ENCODE measurements at places on chromosomes 1 and 21.

DNA sequence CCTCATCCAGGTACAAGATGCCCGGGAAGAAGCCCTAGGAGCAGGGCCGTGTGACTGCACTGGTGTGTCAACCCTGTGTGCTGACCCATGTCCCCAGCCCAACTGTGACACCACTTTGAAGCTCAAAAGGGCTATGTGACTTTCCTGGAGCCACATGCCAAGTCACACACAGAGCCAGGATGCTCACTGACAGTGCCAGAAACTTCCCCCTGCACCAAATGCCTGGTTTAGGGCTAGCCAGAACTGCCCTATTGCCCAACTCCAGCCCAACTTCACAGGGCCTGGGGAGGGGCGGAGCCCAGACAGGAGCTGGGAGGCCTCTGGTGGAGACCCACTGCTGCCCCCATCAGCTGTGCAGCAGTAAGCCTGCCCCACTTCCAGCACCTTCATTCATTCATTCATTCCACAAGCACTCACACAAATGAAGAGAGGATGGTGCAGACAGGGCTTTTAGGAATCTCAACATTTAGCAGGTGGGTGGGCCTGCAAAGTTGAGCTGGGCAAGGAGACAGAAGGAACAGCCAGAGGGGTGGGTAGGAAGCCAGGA is 36.7 kb downstream of the KCNQ4 start:
- no peak for DNase-seq

- DNase-seq: no peak
Observed at GRCh38 chr1:208409176-208409575, 165.0 kb upstream of the PLXNA2 start.

GRCh38 chr1:94486990-94487389 is 54.6 kb downstream of the F3 start:
- no peak for DNase-seq

GRCh38 chr1:2352341-2352896 is 38.9 kb downstream of the MORN1 start:
- no peak for DNase-seq

GRCh38 chr1:20237646-20238045 is 51.3 kb upstream of the PLA2G2C start:
- DNase-seq: no peak

DNA sequence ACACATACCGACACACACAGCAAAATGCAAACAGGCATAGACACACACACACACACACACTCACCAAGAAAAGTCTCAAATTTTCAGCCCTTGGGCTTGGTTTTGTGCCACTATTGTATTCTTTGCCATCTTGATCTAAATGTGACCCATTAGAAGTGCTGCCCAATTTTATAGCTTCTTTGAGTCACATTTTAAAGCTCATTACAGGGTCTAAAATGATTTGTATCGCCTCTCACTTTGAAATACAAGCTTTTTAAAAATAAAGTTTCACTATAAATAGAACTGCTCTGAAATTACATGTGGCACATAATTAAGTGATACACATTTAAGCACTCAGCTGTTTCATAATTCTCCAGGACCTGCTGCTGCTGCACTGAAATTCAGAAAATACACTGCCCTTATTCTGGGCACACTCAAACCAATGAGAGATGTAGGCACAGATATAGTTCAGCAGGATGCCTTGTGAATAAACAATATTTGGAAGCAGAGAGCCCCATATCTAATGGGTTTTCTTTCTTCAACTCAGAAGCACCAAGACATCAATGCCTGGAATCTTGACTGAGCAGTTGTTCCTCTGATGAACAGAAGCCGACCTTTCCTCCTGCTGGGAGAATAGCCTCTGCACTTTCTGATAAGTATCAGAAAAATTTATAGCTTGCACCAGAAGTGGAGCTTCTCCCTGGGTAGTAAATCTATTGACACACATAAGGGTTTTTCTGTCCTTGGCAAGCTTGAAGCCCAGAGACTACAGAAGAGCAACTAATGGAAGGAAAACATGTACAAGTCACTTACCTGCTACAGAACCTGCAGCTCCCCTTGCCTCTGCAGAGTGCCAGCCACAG is 37.0 kb upstream of the PLPPR4 start:
- no peak for DNase-seq

DNA sequence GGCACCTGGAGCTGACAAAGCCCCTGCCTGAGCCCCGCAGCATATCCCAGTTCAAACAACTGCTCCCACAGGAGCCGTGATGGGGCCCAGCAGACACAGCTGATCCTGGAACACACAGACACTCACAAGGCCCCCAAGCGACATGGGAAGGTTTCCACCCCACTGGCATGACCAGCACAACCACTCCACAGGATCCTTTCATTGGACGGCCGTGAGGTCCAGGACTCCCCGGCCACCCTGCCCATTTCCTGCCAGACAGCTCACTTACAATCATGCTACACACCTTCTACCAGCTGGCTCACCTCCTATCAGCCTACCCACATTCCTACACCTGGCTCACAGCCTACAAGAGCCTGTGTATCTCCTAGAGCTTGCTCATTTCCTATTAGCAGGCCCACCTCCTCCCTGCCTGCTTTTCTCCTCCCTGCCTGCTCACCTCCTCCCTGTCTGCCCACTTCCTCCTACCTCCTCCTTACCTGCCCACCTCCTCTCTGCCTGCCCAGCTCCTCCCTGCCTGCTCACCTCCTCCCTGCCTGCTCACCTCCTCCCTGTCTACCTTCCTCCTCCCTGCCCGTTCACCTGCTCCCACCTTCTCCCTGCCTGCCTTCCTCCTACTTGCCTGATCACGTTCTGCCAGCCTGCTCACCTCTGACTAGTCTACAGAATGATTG is 73.9 kb downstream of the MATN1 start:
- DNase-seq: no peak

Data from CD4-positive, alpha-beta T cell treated with Interleukin-1 beta for 1 hour (primary cell).